ENCODE measurements at places on chromosomes 2 and 18.

GRCh38 chr2:162385536-162385935 is 41.6 kb downstream of the GCA start:
- no peak for DNase-seq

DNA sequence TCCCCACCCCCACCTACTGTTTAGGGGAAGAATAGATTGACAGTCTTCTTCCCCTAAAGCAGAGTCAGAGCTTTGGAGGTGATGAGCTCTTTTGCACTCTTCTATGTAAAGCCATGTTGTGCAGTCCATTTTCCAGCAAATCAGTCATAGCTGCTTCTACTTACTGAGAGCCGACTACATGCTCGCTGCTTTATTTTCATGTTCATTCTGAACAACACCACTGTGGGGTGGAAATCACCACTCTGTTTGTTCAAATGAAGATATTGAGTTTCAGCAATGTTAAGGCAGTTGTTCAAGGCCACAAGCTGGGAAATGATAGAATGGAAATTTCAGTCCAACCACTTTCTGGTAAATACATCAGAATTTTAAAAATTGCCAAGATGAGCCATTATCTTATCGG is 88.3 kb downstream of the INSIG2 start:
- DNase-seq = no peak

- DNase-seq = no peak
Measured at GRCh38 chr18:50162486-50163304, 32.3 kb downstream of the MYO5B start.

- DNase-seq = no peak
Measured at GRCh38 chr2:241901500-241902351, 32.2 kb downstream of the RTP5 start.

DNA sequence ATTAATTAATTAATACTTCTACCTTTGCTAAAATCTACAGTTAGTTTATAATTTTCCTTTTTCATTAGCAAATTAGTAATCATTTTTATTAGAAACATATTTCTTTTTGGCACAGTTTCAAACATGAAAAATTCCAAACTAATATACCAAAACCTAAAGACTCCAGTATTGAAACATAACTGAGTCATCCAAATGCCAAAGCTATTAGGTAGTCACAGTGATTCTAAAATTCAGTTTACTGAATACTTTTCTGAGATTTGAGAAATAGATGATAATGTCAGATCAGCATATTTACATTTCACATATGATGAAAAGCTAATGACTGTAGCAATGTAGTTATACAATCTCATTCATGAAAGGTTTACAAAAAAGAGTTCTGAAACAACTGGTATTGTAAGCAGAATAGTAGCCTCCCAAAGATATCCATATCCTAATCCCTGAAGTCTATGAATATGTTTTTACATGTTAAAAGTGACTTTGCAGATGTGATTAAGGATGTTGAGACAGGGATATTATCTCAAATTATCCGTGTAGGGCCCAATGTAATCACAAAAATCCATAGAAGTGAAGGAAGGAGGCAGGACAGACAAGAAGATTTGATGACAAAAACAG is 680.2 kb upstream of the CHAC2 start:
- no peak for DNase-seq

GRCh38 chr2:175930504-175930903 is 71.6 kb downstream of the LNPK start:
- DNase-seq = no peak

DNA sequence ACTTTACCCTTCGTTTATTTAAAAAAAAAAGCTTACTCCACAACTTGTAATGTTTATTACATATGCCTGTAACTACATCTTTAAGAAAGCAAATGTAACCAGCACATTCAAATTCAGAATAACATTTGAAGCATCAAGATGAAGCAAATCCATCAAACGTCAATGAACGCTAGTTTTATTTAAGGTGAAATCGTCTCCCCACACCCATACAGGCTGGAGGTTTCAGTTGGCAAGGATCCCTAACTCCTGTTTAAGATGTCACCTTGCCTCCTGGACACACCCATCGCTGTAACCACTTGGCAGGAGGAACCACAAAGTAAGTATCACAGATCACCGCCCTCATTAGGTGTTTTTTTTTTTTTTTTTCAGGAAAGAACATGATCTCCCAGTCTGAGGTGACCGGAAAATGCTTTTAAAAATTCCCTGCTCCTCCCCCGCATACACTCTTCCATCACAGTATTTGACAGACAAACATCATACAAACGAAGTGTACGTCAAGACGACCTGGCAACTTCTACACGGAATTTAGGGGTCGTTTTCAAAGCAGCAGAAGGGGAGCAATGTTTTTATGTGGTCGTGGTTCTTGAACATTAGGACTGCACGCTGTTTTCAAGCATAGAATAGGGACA is 19.7 kb upstream of the STPG4 start:
- peak; percentile 27 for DNase-seq

GRCh38 chr2:8605351-8606065 is 76.3 kb upstream of the ID2 start:
- DNase-seq = no peak

- DNase-seq = no peak
Measured at GRCh38 chr2:153311432-153311831, 167.1 kb downstream of the RPRM start.

DNA sequence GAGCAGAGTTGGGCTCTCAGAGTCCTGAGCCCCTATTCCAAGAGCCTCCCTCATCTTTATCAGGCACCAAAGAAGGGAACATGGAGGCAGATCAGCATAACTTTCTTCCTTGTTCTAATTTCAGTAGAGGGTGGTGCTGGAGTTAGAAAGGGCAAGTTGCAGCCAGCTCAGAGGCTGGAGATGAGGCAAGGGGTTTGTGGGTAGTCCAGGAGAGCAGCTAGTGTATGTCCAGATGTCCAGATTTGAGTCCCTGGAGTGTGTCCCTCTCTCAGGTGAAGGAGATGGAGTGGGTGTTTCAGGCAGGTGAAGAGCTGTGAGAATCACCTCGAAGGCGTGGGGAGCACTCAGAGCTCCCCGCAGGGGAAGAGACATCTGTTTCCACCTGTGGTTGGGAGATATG is 478 bp upstream of the PRKAG3 start:
- DNase-seq = no peak

- no peak for DNase-seq
Measured at GRCh38 chr2:230758566-230759480, 46.2 kb downstream of the CAB39 start.

DNA sequence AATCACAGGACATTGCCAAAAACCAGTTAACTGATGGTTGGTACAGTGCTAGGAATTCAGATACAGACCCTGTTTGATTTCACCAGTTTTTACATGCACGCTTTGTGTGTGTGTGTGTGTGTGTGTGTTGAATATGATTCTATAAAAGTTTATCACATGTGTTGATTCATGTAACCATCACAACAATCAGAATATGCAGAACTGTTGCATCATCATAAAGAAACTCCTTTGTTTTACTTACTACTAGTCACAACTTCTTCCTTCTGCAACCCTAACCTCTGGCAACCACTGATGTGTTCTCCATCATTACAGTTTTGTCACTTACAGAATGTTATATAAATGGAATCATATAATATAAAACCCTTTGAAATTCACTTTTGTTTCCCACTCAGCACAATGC is 144.8 kb upstream of the CYP26B1 start:
- no peak for DNase-seq

DNA sequence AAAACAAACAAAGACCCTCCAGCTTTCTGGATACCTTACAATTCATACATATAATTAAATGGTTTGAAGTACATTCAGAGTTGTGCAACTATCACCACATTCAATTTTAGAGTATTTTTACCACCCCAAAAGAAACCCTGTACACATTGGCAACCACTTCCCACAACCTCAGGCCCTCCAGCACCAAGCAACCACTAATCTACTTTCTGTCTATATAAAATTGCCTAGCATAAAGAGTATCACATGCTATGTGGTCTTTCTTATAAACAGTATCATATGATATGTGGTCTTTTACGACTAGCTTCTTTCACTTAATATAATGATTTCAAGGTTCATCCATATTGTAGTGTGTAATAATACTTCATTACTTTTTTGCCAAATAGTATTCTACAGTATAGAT is 7.3 kb downstream of the IER3IP1 start:
- no peak for DNase-seq

DNA sequence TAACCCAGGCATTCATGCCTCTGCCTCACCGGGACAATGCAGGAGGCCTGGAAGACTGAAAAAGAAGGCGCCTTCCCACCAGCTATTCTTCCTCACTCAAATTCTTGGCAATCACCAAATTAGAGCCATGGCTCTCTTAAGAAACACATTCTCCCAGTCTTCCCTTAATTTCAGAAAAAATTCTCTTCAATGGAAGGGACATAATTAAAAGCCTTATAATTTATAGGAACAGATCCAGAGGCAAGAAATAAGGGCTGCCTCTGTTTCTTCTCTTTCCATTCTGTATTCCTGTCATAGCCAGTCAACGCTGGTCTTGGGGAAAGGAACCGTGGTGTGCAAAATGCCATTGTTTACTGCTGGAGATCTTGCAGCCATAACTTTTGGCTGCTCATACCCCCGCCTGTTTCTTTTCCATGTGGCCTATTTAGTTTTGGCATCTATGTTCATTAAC is 32.8 kb downstream of the DTNA start:
- DNase-seq = no peak

DNA sequence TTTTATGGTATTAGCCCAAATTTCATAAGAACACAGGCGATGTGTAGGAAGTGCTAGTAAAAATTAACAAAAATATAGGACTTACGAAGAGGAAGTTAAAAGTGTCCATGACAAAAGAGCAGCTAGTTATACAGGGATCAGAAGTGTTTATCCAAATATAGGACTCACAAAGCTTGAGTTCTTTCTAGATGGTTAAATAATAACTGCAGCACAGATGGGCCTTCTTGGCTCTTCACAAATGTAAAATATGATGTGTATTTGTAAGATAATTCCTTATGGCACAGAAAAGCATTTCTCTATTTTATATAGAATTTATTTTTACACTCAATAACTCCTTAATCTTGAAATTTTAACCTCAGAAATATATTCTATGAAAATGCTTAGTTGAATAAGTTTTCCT is 100.9 kb upstream of the SPHKAP start:
- no peak for DNase-seq

GRCh38 chr2:130300258-130300969 is 42.3 kb upstream of the IMP4 start:
- DNase-seq = no peak

GRCh38 chr2:47346638-47347037 is 56.3 kb upstream of the MSH2 start:
- DNase-seq = no peak

GRCh38 chr2:231648579-231649174 is 56.0 kb downstream of the TEX44 start:
- peak; percentile 34 for DNase-seq

- DNase-seq = peak; percentile 78
Measured at GRCh38 chr2:224039080-224039769, at the start of gene SERPINE2. Gene SERPINE2, minus strand, starts transcription at chr2:224039286. Its CDS starts 37,386 bp downstream, at chr2:224001900.

- no peak for DNase-seq
Measured at GRCh38 chr2:187486241-187486640, 38.2 kb upstream of the CALCRL start.

DNA sequence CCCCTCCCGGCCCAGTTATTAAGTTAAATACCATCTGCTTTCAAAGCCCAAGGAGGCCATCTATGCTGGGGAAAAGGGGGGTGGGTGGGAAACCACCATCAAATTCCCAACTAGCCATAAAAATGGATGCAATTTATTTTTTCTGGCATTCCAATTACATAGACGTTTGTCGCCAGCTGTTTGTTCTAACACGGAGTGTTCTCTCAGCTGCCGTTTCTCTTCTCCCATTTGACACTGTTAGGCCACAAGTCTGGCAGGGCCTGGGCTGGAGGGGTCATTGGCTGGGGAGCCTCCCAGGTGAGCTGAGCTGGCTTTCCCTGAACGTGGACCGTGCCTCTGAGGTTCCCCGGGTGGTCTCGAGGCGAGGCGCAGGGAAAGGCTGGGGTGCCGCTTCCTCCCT is 16.6 kb downstream of the ATOH8 start:
- DNase-seq = no peak

- no peak for DNase-seq
Measured at GRCh38 chr18:64695851-64696553, 547.1 kb upstream of the LINC00305 start.

DNA sequence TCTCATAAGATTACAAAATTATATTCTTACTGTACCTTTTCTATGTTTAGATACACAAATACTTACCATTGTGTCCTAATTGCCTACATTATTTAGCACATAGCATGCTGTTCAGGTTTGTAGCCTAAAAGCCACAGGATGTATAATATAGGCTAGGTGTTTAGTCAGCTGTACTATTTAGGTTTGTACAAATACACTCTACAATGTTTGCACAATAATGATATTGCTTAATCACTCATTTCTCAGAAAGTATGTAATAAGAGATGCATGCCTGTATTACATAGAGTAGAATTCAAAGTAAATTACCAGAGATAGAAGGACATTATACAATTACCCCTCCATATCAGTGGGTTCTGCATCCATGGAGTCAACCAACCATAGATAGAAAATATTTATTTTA is 201.1 kb upstream of the COL3A1 start:
- no peak for DNase-seq

DNA sequence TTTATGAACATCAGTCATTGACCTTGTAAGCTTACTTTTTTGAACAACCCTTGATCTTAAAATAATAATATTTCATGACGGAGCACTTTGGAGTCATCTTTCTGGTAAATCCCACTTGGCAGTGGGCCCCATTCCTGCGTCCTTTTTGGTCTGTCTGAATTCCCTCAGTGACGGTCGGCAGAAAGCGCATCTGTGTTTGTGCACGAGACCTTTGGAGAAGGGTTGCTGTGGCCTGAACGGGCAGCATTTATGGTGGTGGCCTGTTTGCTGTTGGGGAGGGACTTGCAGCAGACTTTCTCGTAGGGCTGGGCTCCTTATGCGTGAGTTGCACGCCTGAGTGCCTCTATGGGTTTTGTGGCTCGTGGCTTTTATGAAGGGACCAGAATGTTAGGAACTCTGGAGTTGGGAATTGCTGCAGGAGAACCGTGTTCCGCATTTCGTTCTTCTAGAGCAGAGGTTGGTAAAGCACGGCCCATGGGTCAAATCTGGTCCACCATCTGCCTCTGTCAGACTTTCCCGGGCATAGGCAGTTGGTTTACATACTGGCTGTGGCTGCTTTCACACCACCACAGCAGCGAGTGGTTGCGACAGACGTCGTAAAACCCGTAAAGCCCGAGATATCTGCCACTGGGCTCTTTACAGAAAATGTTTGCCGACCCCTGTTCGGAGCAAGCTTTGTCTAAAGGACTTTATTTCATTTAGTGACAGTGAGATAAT is 30.8 kb downstream of the LPIN1 start:
- no peak for DNase-seq

DNA sequence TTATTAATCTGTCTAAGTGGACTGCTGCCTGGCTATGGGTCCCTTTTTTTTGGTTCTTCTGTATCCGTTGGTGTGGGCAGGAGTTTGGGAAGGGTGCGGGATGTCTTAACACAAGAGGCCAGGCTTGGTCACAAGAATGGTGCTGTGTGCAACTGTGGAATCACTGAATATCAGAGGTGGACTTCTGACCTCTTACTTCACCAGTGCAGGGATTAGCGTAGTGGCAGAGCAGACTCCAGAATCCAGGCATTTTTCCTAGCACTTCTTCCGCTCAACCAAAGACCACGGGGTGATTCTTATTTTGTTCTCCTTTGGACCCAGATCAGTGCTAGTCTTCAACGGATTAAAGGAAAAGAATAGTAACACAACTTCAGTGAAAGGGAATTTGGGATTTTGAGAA is 254.3 kb upstream of the TNP1 start:
- DNase-seq = no peak
